Stimulated activated CD4-positive, alpha-beta T cell treated with anti-CD3 and anti-CD28 coated beads, TNF-alpha, amount 100 ng/mL, for 48 hours (primary cell): ENCODE measurements at places on chromosomes 16 and 17.

- DNase-seq: no peak
Measured at GRCh38 chr16:11501632-11502031, 85.1 kb downstream of the LITAF start.

GRCh38 chr16:6932871-6933385 is 399.7 kb upstream of the RBFOX1 start:
- DNase-seq: no peak

DNA sequence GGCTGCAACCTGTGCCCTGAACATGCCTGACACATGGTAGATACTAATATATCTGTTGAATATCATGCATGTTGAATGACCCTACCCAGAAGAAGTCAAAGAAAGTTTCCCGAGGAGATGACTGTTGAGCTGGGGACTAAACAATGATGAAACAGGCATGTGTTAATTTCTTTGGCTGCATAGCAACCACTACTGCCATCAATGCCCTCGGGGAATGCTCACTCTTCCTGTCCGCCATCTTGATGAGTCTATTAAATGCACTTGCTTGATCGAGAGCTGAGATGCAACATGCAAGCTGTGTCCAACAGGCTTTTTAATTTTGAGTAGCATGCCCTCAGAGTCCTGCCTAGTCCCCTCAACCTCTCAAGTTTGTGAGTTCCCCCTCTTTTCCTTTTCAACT is 31.3 kb downstream of the GRIN2A start:
- no peak for DNase-seq

DNA sequence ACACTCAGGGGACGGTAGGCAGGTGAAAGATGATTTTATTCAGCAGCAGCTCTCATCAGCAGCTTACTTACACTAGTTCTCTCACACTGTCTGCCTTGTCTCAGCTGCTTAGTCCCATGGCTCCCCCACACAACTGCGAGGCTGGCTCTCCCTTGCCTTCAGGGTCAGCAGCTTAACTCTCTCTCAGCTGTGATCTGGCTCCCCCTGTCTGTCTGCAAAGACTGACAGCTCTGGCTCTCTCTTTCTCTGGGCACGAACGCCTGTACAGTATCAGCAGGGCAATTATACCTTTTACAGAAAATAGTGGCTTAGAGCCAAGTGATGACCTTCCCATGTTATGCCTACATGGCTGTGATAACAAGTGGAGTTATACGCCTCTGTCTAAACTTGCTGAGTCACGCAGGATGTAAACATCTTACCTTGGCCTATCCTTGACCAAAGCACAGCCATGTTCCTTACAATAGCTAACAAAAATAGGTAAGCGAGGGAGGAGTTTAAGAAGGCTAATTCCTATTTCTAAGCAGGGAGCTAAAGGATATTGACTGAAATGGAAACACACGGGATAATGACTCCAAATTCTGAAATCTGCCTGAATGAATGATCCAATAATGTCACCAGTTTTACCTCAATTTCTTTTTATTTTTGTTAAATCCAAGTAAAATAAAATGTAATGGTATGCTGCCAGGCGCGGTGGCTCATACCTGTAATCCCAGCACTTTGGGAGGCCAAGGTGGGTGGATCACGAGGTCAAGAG is 1.1 kb upstream of the NDUFAB1 start:
- DNase-seq: no peak

DNA sequence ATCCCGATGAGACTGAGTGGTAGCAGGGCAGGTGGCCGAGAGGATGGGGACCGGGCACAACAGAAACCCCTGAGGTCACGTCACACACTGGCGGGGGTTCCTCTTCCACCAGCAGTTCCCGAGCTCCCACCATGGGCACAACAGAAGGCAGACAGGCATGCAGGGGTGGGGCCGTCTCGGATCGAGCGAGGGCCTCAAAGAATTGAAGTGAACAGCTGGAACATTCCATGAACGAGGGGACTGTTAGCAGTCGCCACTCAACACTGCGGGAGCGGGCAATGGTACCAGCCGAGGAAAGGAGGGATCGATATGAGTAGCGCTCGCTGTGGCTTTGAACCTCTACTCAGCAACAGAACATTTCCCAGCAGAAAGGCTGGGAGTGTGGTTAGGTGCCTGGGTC is 5.3 kb downstream of the CEP131 start:
- DNase-seq: no peak

DNA sequence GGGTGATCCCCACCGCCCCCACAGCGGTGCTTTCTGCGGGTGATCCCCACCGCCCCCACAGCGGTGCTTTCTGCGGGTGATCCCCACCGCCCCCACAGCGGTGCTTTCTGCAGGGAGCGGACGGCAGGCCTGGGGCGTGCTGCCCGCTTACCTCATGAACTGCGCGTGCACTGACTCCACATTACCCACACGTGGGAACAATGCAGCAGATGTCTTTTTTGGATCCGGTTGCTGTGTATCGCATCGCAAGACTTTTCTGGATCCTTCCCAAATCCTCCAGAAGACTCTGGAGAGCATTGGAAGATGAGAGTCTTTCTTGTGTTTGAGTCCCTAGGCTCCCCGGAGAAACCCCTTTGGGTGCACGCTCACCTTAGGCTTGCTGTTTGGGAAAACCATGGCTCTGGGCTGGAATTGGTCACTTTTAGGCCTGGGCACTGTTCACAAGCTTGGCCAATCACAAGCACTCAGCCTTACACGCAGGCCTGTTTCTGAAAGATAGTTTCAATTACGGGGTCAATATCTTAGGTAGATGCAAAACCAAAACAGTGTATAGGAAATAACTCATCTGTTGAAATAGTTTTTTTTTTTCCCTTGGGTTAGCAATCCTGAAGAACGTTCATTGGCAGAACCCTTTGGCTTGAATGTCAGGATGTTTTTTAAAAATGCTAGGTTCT is 201.8 kb downstream of the RPTOR start:
- DNase-seq: no peak
